CD4-positive, alpha-beta T cell treated with Interleukin-17A for 1 hour (primary cell): ENCODE measurements at places on chromosomes 11 and 22.

GRCh38 chr22:46610356-46610755, 9.8 kb upstream of the GRAMD4 start:
- DNase-seq = no peak

- no peak for DNase-seq
Observed at GRCh38 chr11:124115782-124116616, 749 bp downstream of the VWA5A start.

- no peak for DNase-seq
Observed at GRCh38 chr22:30234786-30235470, 11.6 kb downstream of the LIF start.

DNA sequence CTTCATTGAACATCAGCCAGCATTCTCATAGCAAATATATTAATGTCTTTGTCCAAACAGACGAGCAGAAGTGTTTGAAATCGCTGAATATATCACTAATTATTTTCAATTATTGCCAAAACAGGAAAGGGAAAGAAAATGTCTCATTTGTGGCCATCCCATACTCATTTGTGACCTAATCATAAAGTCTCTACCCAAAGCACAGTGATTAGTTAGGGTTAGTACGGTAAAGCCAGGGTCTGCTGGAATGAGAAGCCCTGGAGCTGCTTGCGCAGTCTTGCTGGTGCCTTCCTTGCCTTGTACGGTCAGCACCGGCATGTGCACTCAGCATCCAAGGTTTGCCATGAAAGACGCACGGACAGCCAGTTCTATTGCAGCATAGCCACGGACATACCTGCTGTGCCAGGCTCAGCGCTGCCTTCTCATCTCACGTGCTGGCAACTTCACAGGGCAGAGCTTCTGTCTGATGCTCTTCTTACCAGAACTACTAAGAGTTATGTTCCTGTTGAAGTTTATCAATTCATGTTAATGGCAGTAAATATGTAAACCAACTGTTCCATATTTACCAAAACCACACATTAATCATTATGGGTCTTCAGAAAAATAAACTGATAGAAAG, 74.7 kb upstream of the POU2AF2 start:
- no peak for DNase-seq

DNA sequence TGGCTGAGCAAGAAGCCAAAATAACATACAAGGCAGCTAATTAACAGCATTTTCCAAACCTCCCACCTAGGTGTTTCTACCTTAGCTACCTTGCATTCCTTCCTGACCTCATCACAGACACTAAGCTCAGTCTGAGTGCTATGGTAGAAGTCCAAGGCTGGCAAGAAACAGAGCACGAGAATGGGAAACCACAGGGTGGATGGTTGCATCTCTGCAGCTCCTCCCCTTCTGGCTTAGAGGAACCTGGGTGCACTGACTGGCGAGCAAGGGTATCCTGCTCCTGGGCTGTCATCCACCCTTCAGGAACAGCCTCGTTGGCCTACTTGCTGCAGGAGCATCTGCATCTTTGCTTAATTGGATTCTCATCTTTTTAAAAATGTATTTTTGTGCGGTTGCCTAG, 73.1 kb upstream of the KIRREL3 start:
- DNase-seq = no peak

DNA sequence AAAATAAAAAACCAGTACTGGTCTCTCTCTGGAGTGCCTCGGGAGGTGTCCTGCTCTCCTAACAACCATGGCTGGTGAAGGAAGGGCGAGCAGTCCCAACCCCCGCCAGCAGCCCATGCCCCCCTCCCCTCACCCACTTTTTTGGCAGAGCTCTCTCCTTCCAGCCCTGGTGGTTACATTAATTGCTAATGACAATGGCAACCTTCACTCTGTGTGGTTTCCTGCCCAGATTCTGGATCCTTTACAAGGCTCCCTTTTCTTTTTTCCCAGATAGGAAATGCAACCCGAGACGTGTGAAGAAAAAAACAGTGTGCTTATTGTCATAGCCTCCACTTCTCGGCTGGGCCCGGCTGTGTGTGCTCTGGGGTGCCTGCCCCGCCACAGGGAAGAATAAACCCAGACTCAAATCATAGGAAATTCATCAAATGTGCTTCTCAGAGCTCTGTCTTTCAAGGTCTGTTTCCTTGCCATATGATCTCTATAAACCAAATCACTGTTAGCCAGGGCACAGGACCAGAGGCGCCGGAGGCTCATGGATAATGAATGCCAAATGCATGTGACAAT, 513.0 kb downstream of the SOX6 start:
- DNase-seq = no peak

- no peak for DNase-seq
Observed at GRCh38 chr11:74714904-74715303, 16.3 kb downstream of the CHRDL2 start.

- no peak for DNase-seq
Observed at GRCh38 chr11:126415128-126415527, 59.6 kb downstream of the ST3GAL4 start.

DNA sequence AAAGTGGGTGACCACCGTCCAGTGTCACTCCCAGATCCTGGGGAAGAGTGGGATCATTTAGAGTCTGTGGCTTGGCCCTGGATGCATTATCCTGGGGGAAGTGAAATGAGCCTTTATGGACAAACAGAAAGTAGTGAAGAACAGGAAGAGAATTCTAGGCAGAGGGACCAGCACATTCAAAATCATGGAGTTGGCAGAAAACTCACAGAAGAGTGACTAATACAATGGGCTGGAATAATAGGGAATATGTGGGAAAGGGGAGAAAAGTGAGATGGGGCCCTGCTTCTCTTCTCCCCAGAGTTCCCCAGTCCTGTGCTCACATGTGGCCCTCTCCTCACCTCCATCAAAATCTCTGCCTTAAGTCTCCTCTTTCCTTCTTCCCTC, 84.3 kb downstream of the CCDC81 start:
- no peak for DNase-seq

GRCh38 chr11:107655602-107656001, 56.3 kb downstream of the SLN start:
- no peak for DNase-seq

DNA sequence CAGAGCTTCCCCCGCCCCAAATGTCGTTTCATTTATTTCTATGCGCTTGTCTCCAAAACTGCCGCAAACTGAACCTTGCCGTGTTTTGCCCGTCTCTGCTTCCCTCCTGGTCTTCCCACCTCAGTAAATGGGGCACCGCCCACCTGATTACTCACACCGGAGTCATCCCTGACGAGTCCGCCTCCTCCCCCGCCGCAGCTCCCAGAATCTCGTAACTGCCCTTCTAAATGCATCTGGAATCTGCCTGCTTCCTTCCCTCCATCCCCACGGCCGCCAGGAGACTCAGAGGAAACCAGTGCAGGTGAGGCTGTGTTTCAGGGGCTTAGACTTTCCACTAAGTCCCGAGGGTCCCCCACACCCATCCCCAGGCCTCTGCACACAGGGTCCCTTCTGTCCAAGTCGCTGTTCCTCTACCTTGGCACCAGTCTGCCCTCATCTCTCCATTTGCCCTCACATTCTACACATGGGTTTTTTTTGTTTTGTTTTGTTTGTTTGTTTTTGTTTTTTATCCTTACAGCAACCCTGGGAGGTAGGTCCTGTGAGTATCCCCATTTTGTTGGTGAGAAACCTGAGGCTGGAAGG, 62.6 kb upstream of the PHF21B start:
- DNase-seq = no peak

GRCh38 chr11:121780971-121781370, 328.2 kb upstream of the SORL1-AS1 start:
- no peak for DNase-seq

DNA sequence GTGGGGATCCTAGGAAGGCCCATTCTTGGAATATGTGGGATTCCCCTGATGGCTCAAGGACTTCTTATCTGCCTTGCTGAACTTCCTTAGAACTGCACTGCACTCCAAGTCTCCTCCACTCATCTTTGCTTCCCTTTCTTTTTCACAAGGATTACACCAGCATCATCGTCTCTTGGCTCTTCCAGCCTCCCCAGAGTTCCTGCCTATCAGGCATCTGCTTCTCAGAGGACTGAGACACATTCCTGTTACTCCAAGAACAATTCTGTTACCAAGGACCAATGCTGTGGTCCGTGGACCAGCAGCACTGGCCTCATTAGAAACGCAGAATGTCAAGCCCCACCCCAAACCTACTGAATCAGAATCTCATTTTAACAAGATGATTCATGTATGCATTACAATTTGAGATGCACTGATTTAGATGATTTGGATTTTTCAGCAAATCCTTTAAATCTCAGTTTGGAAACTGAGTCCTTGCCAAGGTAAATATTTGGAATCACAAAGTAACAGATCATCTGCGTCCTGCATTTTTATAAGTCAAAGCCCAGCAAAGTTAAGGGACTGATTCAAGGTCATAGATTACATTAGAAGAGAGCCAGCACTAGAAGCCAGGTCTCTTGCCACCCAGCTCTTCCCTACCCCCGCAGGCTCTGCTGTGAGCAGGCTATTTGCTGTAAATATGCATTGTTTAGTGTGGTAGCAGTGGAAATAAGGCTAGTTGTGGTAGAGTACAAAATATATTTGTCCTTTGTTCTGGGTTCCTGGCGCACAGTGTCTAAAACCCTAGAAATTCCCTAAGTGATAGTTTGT, 110.9 kb downstream of the SWAP70 start:
- no peak for DNase-seq
